NCI-H1436 (cell line): ENCODE measurements at places on chromosomes 6 and 20.

DNA sequence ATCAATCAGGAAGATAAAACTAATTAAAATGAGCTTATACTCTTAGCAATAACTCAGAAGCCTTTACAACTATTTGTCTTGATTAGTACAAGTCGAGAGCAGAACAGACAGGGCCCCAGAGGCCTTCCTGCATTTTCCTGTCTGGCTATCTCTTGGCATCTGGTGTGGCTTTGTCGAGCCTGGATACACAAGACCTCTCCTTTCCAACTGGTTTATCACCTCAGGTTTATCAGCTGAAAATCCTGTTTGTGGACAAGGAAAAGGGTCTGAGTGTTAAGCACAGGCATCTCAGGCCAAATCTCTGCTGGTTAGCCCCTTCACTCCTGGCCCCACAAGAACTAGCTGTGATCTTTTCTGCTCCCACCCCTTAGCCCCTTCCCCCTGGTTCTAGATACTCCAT lies 32.6 kb downstream of the BAK1 start:
- no peak for DNase-seq

GRCh38 chr6:26571592-26572296 lies 25.0 kb upstream of the ABT1 start:
- peak; percentile 78 for DNase-seq

DNA sequence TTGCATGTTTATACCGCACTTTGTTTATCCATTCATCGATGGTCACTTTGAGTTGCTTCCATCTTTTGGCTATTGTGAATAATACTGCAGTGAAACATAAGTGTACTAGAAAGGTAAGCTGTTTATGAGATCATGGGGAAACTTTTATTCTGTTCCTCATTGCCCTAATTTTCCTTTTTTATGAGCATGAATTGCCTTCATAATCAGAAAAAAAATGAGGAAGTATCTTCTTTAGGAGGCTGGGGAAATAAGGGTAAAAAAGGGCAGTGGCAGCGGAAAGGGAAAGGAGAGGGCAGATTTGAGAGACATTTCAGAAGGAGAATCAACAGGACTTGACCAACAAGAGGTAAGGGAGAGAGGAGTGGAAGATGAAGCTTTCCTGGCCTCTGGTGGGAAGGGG lies 14.3 kb upstream of the SERINC3 start:
- DNase-seq, result no peak

DNA sequence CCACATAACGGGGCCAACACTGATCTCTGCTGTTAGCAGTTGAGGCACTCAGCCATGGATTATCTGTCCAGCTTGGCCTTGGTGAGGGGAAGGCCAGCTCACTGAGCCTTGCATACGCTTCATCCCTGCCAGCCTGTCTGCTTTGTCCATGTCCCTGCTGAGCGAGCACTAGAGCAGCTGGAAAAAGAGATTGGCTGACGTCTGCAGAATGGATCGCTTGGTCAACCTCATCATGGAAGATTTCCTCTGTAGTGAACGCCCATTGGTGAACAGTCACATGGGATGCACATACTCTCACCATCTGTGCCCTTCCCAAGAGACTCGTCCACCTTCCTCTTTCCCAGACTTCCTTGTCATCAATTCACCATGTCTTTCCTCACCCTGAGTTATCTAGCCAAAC lies 26.9 kb downstream of the MUC22 start:
- DNase-seq, result no peak

- no peak for DNase-seq
Observed at GRCh38 chr6:143110572-143110971, 49.9 kb downstream of the AIG1 start.

GRCh38 chr6:133805876-133806275 lies 83.0 kb upstream of the TCF21 start:
- no peak for DNase-seq

GRCh38 chr6:149129371-149130077 lies 188.0 kb upstream of the TAB2 start:
- DNase-seq, result no peak

DNA sequence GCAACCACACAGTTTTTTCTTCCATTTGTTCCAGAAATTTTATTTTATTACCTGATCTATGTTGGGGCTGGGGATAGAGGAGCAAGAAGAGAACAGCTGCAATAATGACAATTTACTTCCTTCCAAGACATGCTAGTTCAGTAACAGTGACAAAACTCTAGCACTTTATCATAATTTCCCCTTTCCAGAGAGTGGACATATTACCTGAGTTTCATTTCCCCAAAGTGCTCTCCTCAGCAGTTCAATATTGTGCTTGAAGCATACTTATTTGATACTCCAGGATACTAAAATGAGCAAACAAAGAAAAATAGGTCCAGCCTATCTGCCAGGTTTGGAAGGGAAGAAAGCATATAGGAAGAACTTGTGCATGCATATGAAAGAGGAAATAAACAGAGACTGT lies 157.7 kb downstream of the ID4 start:
- DNase-seq, result no peak

- DNase-seq, result no peak
Observed at GRCh38 chr6:32224696-32225095, 829 bp upstream of the NOTCH4 start.
